ENCODE measurements at places on chromosomes 11 and 22. TPM values are rescaled to one million over a fixed set of nuclear protein-coding genes. Genes with fewer than 3 reads are reported as not detected.

The OR2D2 gene
- 5.5 TPM for total RNA-seq

The MMP27 gene
- total RNA-seq: not detected

The RPL27A gene
- total RNA-seq: 1,726 TPM

The THAP12 gene
- total RNA-seq: 59.9 TPM

The MFRP gene
- total RNA-seq: 2.9 TPM

The EHD1 gene
- 56.8 TPM for total RNA-seq

The TRIM51 gene
- total RNA-seq: not detected

The PHLDA2 gene
- total RNA-seq: not detected

The GLB1L2 gene
- total RNA-seq: 32.3 TPM

The ZC3H12C gene
- 10.8 TPM for total RNA-seq

The FOLR1 gene
- 5.1 TPM for total RNA-seq

The MYOD1 gene
- total RNA-seq: not detected

The TECTA gene
- 10.4 TPM for total RNA-seq

The CDC42BPG gene
- total RNA-seq: 0.96 TPM

The CD6 gene
- 0.24 TPM for total RNA-seq

The CD151 gene
- 159 TPM for total RNA-seq

The SCGB2A2 gene
- total RNA-seq: 0.48 TPM

The TRPC6 gene
- 53.4 TPM for total RNA-seq

The KCNK7 gene
- total RNA-seq: not detected

The KLHDC7B gene
- total RNA-seq: 6.0 TPM

The PATE4 gene
- total RNA-seq: 5.3 TPM

The MRGPRX4 gene
- 0.96 TPM for total RNA-seq

The BEST1 gene
- total RNA-seq: 7.5 TPM

The HORMAD2 gene
- total RNA-seq: 1.2 TPM

The OR51I1 gene
- 6.3 TPM for total RNA-seq

The MYRF gene
- total RNA-seq: 14.2 TPM

The GAS2 gene
- total RNA-seq: 7.7 TPM

The MADD gene
- total RNA-seq: 25.3 TPM

The LRRC74B gene
- total RNA-seq: 0.24 TPM

The ZNF215 gene
- 13.7 TPM for total RNA-seq

The P2RX6 gene
- 3.4 TPM for total RNA-seq

The FGF3 gene
- not detected for total RNA-seq

The SSTR3 gene
- total RNA-seq: 1.7 TPM

The ISX gene
- total RNA-seq: not detected

The NUP160 gene
- 57.3 TPM for total RNA-seq

The THY1 gene
- 148 TPM for total RNA-seq

The TSSK2 gene
- total RNA-seq: 1.4 TPM

The SLC22A8 gene
- total RNA-seq: 0.72 TPM

The EPS8L2 gene
- total RNA-seq: 28.6 TPM

The GUCY1A2 gene
- 99.2 TPM for total RNA-seq

The OVCH2 gene
- total RNA-seq: 3.4 TPM

The PKNOX2 gene
- 31.8 TPM for total RNA-seq

The NRIP3 gene
- 10.6 TPM for total RNA-seq

The PLA2G3 gene
- 0.24 TPM for total RNA-seq

The TPBGL gene
- total RNA-seq: 0.24 TPM

The OR4D5 gene
- total RNA-seq: 7.2 TPM

The RASSF10 gene
- total RNA-seq: 2.6 TPM

The MS4A5 gene
- not detected for total RNA-seq

The PICK1 gene
- 5.5 TPM for total RNA-seq

The PICALM gene
- total RNA-seq: 690 TPM

The SEPTIN3 gene
- total RNA-seq: 0.48 TPM

The SLC1A2 gene
- total RNA-seq: 12.0 TPM

The RAB38 gene
- 27.7 TPM for total RNA-seq

The PYGM gene
- 14.7 TPM for total RNA-seq

The CARD18 gene
- total RNA-seq: not detected

The KRTAP5-11 gene
- 8.9 TPM for total RNA-seq

The APOA4 gene
- total RNA-seq: 3.4 TPM
